IPS-NIHi11 (cell line): ENCODE measurements at places on chromosomes 1 and 21.
A peak's percentile ranks its signal among the peaks of the same experiment; 100 is the strongest.

GRCh38 chr1:204108312-204109141, 35.6 kb downstream of the SOX13 start:
- peak; percentile 88 for DNase-seq

GRCh38 chr21:25979845-25980616, 190.5 kb downstream of the APP start:
- DNase-seq: no peak

GRCh38 chr1:51697166-51697565, 80.3 kb downstream of the OSBPL9 start:
- no peak for DNase-seq

DNA sequence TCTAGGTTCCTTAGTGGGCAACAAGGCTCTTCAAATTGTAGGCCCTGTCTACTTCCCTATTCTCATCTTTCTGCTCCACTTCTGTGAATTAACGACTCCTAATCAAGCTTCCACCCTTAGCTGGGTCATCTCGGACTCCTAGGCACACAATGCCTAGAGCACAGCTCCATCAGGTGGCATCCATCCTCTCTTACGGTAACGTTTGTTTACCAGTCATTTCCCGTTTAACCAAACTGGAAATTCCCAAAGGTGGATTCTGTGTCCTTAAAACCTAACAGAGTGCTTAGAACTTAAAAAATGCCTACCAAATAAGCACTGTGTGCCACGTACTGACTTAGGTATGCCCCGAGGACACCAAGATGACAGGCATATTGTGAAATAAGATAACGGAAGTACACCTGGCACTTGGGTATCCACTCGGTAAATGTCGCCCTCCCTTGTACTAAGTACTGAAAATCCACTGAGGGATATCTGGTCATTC, 1.5 kb downstream of the PARP1 start:
- DNase-seq: no peak

DNA sequence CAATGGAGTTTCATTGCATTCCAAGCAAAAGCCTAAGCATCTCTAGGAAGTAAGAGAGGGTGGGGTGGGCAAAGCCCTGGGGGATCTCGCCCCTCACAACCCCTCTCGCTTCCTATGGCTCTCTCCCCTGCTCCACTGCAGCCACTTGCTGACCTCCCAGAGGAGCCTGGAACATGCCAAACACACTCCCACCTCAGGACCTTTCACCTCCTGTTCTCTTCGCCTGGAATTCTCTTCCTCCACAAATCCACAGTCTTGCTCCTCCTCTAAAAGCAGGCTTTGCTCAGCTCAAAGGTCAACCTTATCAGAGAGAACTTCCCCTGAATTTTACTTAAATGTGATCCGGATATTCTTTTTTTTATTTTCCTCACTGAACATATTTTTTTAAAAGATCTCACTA, 20.9 kb upstream of the SRRM1 start:
- no peak for DNase-seq

GRCh38 chr1:22174446-22175220, 31.7 kb upstream of the WNT4 start:
- DNase-seq: no peak

DNA sequence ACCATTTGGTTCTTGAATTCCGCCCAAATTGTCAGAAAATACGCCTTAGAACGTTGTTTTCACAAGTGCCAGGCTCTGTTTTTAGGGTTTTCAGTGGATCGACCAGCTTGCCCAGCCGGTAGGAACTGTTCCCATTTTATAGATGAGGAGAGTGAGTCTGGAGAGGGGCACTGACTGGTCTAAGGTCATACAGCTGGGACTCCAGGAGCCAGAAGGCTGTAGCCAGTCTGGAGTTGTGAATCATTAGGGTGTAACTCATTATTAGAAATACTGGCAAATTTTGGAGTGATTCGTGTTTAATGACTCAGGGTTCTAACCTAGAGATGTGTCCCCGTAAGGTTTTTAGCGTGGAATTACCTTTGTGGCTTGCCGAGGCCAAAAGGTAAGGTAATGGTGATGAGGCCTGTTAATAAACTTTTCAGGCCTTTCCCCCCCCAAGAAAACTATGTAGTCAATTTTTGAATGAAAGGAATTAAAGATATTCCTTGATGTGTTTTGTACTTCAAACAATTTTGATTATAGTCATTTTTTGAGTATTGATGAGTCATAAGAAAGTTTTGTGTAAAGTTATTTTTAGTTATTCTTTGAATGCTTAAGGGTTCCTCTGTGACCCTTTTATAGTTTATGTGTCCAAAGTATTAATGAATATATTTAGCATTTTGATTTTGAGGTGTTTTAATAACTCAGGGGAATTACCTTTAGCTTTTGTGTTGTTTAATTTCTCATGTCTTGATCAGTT, 2.1 kb downstream of the DYRK1A start:
- DNase-seq: no peak
